Cardiac ventricle fibroblast (primary cell): ENCODE measurements at places on chromosomes 5 and 9. TPM values are rescaled to one million over a fixed set of nuclear protein-coding genes. Genes with fewer than 3 reads are reported as not detected.

HSPB3 gene
- not detected in 2 replicates for total RNA-seq

RXRA gene
- 42.4 and 45.2 TPM in 2 replicates for total RNA-seq

FAM174A gene
- total RNA-seq: 18.1 and 21.8 TPM in 2 replicates

OLFML2A gene
- total RNA-seq: 1.5 and 1.6 TPM in 2 replicates

SLC6A19 gene
- not detected in 2 replicates for total RNA-seq

LCP2 gene
- 0.10 and 0.12 TPM in 2 replicates for total RNA-seq

PCDHA9 gene
- total RNA-seq: 0.05 TPM in 1 of 2 replicates, not detected in the other

PCDHGA9 gene
- total RNA-seq: 5.3 and 6.2 TPM in 2 replicates

NFIB gene
- total RNA-seq: 115 and 118 TPM in 2 replicates

NEUROG1 gene
- not detected in 2 replicates for total RNA-seq

SPATA31A3 gene
- not detected in 2 replicates for total RNA-seq

OR1J2 gene
- not detected in 2 replicates for total RNA-seq

RELL2 gene
- total RNA-seq: 0.44 and 1.9 TPM in 2 replicates

PCDHGA2 gene
- 3.5 and 5.2 TPM in 2 replicates for total RNA-seq

LRRC70 gene
- total RNA-seq: 0.87 and 1.5 TPM in 2 replicates

TOMM5 gene
- total RNA-seq: 58.5 and 92.3 TPM in 2 replicates

PCDHGA10 gene
- 8.7 and 11.3 TPM in 2 replicates for total RNA-seq

OBP2B gene
- total RNA-seq: not detected in 2 replicates

CSNK1A1 gene
- 198 and 205 TPM in 2 replicates for total RNA-seq

DCAF12 gene
- 25.6 and 25.7 TPM in 2 replicates for total RNA-seq

STK32A gene
- 3.5 and 5.0 TPM in 2 replicates for total RNA-seq

SHB gene
- 8.2 and 9.1 TPM in 2 replicates for total RNA-seq

DNAJC21 gene
- 22.8 and 33.4 TPM in 2 replicates for total RNA-seq

TMC1 gene
- not detected in 2 replicates for total RNA-seq

NTNG2 gene
- 1.6 and 2.1 TPM in 2 replicates for total RNA-seq

SLC1A3 gene
- total RNA-seq: 10.6 and 12.3 TPM in 2 replicates
